ENCODE measurements at places on chromosomes 5 and 9.

DNA sequence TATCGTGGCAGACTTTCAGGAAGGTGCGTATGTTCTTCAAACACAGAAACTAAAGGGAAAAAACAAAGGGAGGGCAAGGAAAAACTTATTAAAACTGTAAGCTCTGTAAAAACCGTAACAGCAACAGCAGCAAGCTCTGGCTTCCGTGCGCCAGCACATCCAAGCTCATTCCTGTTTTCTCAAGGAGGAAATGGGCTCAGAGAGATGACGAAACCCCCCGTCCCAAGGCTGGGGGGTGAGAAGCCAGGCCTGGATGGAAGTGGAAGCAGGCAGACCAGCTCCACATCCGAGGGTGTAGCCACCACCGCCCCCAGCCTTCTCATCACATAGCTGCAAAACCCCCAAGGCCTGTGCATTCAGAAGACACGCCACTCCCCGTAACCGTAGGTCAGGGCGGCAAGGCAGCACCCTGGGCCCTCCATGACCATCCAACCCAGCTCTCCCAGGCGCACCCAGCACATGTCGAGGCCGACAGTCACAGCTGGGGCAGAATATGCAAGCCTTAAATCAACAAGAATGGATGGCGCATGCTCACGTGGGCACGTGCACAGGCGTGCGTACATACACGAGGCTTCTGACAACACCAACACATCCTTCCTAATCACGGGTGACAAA, 52.8 kb downstream of the VAV2 start:
- DNase-seq, result no peak

- no peak for DNase-seq
Observed at GRCh38 chr5:173963867-173964441, 25.0 kb upstream of the C5orf47 start.

DNA sequence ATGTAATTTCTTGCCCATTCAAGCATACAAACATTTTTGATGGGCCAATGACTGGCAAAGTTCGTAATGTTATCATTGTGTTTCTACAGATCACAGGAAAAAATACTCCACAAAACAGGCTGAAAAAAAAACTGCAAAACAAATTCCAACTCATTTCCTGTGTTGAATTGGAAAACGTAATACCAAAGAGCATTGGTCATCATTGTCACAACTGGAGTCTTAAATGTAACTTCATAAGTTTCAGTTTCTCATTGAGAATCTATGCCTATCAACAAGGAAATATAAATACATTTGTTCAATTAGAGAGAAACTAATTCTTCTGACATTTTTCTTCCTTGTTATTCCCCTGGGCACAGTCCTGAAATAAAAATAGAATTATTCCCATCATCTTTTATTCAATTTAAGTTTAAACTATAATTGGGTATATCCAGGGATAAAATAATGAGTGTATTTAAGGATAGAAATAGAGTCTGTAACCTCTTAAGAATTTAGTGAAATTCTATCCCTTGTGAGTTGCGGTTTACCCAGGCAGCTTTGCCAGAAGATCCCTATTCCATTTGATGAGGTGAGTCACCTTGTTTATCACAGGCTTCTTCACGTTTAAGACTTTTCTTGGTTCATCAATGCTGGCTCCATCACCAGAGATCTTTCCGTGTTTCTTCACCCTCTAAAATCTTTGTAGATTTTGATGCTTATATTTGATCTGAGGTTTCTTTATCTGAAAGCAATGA, 112.7 kb upstream of the ITGA1 start:
- no peak for DNase-seq

DNA sequence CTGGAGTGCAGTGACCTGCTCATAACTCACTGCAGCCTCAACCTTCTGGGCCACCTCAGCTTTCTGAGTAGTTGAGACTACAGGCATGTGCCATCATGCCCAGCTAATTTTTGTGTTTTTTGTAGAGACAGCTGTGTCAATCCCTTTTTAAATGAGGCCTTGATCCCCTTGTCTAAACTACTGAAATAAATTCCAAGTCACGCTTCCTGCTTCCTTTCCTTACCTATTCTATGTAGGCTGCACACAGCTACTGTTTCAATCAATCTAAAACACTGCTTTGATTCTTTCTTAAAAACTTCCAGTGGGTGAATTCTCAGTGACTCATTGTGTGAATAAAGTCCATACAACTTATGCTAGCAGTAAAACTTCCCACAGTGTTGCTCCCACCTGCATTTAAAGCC, 2.9 kb upstream of the C7 start:
- no peak for DNase-seq

GRCh38 chr5:73378070-73378469, 70.5 kb downstream of the FOXD1 start:
- DNase-seq, result no peak

DNA sequence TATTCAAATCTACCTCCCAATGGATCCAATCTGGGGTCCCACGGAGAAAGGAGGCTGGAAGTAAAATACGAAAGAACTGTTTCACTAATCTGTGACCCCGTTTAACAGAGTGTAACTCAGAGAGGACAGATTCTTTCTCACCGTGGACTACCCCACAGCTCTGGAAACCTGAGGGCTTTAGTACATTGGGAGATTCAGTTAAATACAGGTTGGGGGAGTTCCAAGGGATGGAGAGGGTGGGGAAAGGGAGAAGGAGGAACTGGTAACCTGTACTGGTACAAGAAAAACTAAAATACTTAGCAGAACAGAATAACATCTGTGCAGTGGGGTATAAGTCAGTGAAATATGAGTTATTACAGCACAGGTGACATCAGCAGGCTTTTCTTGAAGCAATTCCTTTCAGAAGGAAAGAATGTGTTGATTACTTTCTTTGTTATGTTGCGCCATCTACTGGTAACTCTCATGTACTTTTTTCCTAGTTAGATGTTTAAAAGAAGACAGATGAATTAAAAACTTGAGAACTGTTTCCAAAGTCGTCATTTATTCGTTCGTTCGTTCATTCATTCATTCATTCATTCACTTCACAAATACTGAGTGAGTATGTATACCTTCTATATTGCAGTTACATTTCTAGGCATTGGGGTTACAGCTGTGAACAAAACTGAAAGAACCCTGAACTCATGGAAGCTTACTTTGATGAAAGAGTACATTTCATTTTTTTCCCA, 30.0 kb upstream of the STOM start:
- DNase-seq, result no peak

DNA sequence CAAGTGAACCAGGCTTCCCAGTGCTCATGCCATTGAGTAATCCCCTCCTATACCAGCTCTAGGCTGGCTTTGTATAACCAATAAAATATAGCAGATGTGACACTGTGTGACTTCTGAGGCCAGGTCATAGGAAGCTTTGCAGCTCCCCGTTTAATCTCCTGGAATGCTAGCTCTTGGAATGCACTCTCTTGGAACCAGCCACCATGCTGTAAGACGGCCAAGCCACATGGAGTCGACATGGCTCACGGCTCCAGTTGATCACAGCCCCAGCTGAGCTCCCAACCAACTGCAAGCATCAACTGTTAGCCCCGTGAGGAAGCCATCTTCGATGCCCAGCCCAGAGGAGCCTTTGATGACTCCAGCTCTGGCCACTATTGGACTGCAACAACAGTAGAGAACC, 74.5 kb downstream of the SH3TC2 start:
- DNase-seq, result no peak

- DNase-seq, result no peak
Observed at GRCh38 chr5:147483961-147484707, 25.7 kb downstream of the DPYSL3 start.

GRCh38 chr5:73387601-73388305, 60.8 kb downstream of the FOXD1 start:
- no peak for DNase-seq

DNA sequence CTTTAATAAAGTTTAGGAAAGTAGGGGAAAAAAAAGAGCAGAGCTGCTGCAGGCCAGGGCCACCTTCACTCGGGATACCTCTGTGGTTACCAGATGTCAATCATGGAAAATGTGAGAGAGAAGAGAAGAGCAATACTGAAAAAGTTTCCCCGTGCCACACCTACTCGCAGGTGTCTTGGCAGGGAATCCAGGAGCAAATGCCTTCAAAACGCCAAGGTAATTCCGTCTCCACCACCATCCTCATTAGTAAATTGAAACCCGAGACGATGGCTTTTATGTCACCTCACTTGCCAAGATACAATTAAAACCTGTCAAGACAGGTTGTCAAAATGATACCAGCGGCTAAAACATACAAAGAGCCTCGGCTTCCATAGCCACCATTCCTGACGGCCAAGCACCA, 49.7 kb downstream of the FAM81B start:
- DNase-seq, result no peak

GRCh38 chr9:105441616-105442160, 6.1 kb upstream of the FSD1L start:
- DNase-seq, result no peak

- DNase-seq, result no peak
Observed at GRCh38 chr5:156922207-156922792, 40.7 kb downstream of the TIMD4 start.

- no peak for DNase-seq
Observed at GRCh38 chr9:113577525-113578261, 114.2 kb downstream of the RGS3 start.

DNA sequence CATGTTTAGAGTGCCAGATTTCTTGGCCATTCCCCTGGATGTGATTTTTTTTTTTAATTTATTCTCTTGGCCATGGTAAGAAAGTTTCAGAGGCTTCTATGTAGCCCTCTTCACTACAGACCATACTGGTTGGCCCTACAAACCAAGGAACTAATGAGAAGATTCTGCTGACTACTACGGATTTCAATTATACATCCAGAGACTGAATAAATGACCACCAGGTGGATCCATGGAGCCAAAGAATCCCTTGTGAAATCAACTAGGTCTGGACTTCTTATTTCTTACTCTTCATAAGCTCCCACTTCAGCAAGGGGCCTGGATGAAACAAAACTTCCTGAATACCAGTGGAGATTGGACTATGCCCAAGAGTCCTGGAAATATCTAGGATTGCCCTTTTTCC, 27.6 kb downstream of the ZNF622 start:
- no peak for DNase-seq

Data from stimulated activated CD8-positive, alpha-beta memory T cell treated with anti-CD3 and anti-CD28 coated beads, Interleukin-15, amount 100 ng/mL, for 4 hours (primary cell).